T-cell (primary cell): ENCODE measurements at places on chromosomes 3 and 15.

GRCh38 chr15:74613089-74613952 is 2.3 kb upstream of the CLK3 start:
- no peak overlapping the region for H3K4me3 ChIP-seq
- H3K4me1 ChIP-seq: peaks cover 12% of the 10 kb centered on the region
- no peak for DNase-seq
- no peaks in the 10 kb centered on the region for H3K36me3 ChIP-seq

GRCh38 chr15:99507504-99508310 is 58.1 kb upstream of the MEF2A start:
- DNase-seq: no peak
- H3K4me3 ChIP-seq: no peak overlapping the region
- no peak overlapping the region for H3K27ac ChIP-seq
- no peaks in the 10 kb centered on the region for H3K36me3 ChIP-seq
- no peaks in the 10 kb centered on the region for H3K27me3 ChIP-seq

DNA sequence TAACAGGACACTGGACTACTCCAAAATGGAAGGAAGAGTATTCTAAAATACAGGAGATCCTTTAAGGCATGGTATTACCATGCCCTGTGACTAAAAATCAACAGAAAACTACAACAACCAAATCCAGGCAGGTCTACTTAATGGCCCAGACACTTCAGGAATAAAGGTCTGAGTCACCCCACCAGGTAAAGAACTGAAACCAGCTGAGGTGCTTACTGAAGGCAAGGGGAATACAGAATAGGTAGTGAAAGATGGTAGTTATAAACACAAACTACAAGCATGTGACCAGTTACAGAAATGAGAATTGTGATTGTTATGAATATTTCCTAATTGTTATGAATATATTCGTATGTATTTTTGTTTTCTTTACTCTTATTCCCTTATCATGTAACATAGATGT is 13.4 kb downstream of the IFT57 start:
- H3K27ac ChIP-seq: no peak overlapping the region
- H3K36me3 ChIP-seq: peaks cover 20% of the 10 kb centered on the region
- no peak for DNase-seq
- H3K4me1 ChIP-seq: no peaks in the 10 kb centered on the region
- H3K27me3 ChIP-seq: no peaks in the 10 kb centered on the region

DNA sequence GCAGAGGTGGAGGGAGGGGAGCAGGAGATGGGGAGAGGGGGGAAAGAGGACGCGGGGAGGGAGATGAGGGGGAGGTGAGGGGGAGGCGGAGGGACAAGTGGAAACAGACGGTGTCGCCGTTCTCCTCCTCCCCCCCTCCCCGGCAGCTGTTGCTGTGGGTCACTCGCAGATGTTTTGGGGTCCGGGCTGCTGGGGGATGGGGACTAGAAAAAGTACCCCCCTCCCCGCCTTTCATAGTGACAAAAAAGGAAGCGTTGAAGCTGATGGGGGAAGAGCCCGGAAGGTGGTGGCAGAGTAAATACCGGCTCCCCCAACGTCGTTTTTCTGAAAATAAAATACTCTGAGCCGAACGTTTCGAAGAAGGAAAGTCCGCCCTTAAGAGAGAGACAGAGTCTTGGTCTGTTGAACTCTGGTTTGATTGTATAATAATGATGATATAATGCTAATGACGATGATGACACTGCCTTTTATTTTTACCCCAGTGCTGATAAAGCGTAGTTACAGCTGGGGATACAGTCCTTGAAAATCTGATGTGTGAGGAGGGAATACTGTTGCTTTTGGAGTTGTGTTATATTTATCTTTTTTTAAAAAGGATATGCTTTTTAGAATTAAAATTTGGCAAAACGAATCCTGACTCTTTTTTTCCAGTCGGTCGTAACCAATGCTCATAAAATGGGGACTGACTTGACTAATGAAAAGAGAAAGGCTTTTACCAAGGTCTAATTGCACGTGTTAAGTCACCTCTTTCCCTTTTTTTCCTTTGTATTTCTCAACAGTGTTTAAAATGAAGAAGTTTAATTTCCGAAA is 993 bp downstream of the STXBP5L start:
- H3K27me3 ChIP-seq: peaks cover 22% of the 10 kb centered on the region
- no peaks in the 10 kb centered on the region for H3K36me3 ChIP-seq
- H3K4me3 ChIP-seq: no peak overlapping the region
- no peak for DNase-seq
- H3K4me1 ChIP-seq: peaks cover 4% of the 10 kb centered on the region

DNA sequence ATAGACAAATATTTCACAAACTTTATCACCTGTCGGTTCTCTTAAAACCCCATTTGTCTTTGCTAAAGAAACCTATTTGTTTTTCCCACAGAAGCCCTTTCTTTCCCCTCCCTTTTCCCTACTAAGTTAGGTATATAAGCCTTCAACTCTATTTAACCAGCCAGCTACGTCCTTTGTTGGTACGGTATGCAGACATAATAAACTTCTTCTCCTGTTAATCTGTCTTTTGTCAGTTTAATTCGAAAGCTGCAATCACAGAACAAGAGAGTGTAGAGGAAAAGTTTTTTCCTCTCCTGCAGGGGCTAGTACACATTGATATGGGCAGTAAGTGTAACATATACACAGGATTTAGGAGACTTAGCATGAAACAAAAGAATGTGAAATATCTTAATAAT is 21.9 kb upstream of the C15orf39 start:
- no peak overlapping the region for H3K27ac ChIP-seq
- H3K27me3 ChIP-seq: no peaks in the 10 kb centered on the region
- DNase-seq: no peak
- H3K36me3 ChIP-seq: no peaks in the 10 kb centered on the region
- H3K4me1 ChIP-seq: no peaks in the 10 kb centered on the region

DNA sequence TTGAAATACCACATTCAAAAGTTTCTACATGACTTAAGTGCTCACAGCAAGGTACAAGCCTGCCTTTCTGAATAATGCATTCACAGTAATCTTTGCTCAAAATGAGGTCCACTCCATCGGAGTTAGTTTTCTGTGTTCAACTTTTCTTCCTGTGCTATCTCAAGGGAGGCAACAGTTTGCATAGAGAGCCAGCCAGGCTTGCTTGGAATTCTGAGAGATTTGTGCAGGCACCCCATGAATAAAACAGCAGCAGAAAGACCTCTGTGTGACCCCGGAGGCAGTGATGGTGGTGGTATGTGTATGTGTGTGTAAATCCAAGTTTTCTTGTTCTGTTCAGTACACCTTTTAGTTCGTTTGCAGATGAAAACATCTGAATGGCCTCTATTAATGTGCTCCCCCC is 124.0 kb downstream of the ADAMTS9 start:
- no peak overlapping the region for H3K27ac ChIP-seq
- H3K36me3 ChIP-seq: no peaks in the 10 kb centered on the region
- no peak overlapping the region for H3K4me3 ChIP-seq

- H3K27ac ChIP-seq: no peak overlapping the region
- no peaks in the 10 kb centered on the region for H3K27me3 ChIP-seq
- peaks cover 12% of the 10 kb centered on the region for H3K36me3 ChIP-seq
Measured at GRCh38 chr3:128266453-128266852, 113.2 kb downstream of the EEFSEC start.

- no peaks in the 10 kb centered on the region for H3K36me3 ChIP-seq
- H3K4me3 ChIP-seq: no peak overlapping the region
- H3K27me3 ChIP-seq: no peaks in the 10 kb centered on the region
- DNase-seq: no peak
- H3K4me1 ChIP-seq: no peaks in the 10 kb centered on the region
Measured at GRCh38 chr3:9207116-9207763, 42.2 kb downstream of the SRGAP3 start.

DNA sequence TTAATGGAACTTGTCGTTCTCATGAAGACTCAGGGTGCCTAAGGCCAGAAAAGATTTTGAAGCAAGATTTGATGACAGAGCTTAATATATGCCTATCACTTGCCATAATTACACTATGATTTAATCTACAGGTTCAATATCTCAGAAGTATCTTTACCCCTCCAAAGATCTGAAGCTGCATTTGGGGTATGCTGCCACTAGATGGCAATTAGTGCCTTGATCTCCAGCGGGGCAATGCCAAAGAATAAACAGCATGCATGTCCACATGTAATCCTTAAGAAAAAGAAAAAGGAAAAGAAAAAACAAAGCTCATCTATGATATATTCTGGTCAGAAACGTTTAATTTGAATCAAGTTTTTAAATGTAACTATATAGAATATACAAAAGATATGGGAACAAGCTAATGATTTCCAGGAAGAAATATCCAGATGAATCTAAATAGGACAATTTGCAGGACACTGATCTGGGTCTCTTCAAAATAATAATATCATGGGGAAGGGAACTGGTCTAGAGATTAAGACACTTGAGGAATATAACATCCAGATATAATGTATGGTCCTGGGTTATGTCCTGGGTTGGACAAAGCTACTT is 55.0 kb upstream of the SOX14 start:
- DNase-seq: no peak
- no peak overlapping the region for H3K4me3 ChIP-seq
- no peaks in the 10 kb centered on the region for H3K36me3 ChIP-seq
- peaks cover 2% of the 10 kb centered on the region for H3K27me3 ChIP-seq
- no peak overlapping the region for H3K27ac ChIP-seq

DNA sequence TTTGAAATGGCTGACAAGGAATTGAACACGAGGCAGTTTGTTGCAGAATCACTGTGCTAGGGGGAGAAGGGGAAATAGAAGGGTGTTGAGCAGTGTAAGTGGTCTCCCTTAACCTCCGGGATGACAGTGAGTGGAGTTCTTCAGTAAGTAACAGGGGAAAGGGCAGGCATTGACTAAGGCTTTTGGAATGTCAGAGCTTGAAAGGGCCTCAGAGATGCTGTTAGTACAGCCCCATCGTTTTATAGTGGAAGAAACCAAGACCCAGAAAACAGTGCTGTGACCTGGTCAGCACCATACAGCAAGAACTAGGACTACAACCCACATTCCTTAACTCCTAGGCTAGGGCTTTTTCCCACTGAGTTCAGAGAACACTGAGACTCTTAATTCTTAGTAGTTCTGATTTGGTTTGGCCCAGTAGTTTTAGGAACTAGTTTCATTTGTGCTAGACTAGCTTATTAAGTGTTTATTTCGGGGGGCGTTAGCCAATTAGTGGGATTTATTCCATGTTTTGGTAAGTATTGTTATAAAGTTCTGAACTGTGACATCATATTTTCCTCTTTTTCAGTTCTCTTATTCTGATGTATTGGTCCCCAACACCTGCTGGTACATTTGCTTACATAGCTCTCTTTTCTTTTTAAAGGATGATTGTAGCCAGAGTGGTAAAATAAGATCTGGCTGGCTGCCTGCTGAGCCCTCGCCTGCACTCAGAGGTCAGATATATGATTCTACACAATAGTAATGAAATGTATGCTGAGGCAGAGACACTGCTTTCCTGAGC is 34.2 kb downstream of the RAB11A start:
- H3K36me3 ChIP-seq: peaks cover 11% of the 10 kb centered on the region
- H3K27ac ChIP-seq: no peak overlapping the region
- no peak overlapping the region for H3K4me3 ChIP-seq
- no peaks in the 10 kb centered on the region for H3K4me1 ChIP-seq
- no peaks in the 10 kb centered on the region for H3K27me3 ChIP-seq
- DNase-seq: no peak

GRCh38 chr3:30775040-30775439 is 119.4 kb downstream of the GADL1 start:
- H3K36me3 ChIP-seq: no peaks in the 10 kb centered on the region
- H3K27me3 ChIP-seq: no peaks in the 10 kb centered on the region
- H3K4me3 ChIP-seq: no peak overlapping the region
- H3K4me1 ChIP-seq: no peaks in the 10 kb centered on the region

- no peak for DNase-seq
- H3K4me1 ChIP-seq: peaks cover 54% of the 10 kb centered on the region
- peaks cover 5% of the 10 kb centered on the region for H3K36me3 ChIP-seq
- H3K27me3 ChIP-seq: no peaks in the 10 kb centered on the region
- H3K4me3 ChIP-seq: no peak overlapping the region
Measured at GRCh38 chr3:152385761-152386160, 117.0 kb downstream of the MBNL1 start.

DNA sequence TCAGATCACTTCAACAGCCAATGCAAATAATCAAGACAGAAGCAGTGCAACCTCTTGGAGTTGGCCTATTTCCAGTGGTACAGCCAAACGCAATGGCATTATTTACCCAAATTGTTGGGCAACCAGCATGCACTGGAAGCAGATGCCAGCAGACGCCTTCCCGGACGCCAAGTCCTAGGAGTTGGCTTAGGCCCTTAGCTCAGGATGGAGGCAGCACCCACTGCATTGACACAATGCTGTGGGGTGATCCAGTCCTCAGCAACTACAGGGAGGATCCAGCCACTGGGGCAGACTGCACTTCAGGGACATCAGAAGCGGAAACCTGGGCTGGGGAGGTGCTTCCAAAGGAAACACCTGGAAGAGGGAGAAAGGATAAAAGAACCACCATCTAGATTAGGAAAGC is 290.4 kb downstream of the FAM43A start:
- no peak overlapping the region for H3K27ac ChIP-seq
- H3K4me1 ChIP-seq: no peaks in the 10 kb centered on the region
- no peak overlapping the region for H3K4me3 ChIP-seq

DNA sequence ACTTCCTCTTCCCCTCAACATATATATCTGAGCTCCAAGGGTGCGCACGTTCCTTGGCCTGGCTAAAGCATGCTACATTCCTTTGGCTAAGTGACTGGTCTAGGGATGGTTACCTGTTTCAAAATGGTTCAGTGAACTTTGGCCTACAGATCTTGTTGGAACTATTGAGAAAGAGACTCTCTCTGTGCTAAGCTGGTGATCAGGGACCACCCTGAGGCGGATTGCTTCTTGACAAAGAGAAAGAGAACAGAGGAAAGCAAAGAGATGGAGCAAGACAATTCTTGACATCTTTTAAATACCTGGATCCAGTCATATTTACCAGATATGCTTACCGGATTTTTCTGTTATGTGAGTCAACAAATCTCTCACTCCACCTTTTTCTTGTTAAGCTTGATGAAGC is 123.1 kb downstream of the CHST2 start:
- H3K4me3 ChIP-seq: no peak overlapping the region
- H3K4me1 ChIP-seq: peaks cover 3% of the 10 kb centered on the region
- no peaks in the 10 kb centered on the region for H3K36me3 ChIP-seq
- no peak overlapping the region for H3K27ac ChIP-seq
- no peak for DNase-seq

- peak; percentile 49 for DNase-seq
- no peaks in the 10 kb centered on the region for H3K27me3 ChIP-seq
- H3K36me3 ChIP-seq: peaks cover 28% of the 10 kb centered on the region
- H3K4me3 ChIP-seq: no peak overlapping the region
Measured at GRCh38 chr15:40743921-40744814, 10.9 kb downstream of the RMDN3 start.

DNA sequence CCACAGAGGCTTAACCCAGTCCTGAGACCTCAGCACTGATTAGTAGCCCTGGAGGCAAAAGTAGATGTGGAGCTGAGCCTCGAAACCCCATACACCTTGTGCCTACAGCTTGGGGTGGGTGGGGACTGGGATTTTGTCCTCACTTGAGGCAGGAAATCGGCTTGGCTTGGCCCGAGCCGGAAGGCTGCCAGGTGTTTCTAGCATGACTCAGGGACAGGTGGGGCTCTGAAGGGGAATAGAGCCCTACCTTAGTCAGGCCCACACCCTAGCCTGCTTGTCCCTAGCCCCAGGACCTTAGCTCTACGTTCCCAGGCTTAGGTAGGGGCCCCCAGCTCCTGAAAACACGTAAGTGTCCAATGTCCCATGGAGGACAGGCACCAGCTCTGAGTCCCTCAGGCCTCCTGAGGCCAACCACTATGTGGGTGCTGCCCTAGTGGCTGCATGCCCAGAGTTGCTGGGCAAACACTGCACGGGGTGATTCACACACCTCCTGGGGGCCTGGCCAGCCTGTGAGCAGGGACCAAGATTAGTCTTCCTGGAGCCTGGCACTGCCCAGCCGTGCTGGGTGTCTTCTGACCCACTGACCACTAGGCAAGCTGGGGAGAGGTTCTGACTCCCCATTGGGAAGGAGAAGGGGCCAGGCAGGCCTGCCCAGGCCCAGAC is 3.1 kb downstream of the MST1R start:
- no peak overlapping the region for H3K4me3 ChIP-seq
- no peak for DNase-seq
- no peak overlapping the region for H3K27ac ChIP-seq
- no peaks in the 10 kb centered on the region for H3K27me3 ChIP-seq
